Progenitor cell of endocrine pancreas (in vitro differentiated cells): ENCODE measurements at places on chromosomes 3 and 15.

DNA sequence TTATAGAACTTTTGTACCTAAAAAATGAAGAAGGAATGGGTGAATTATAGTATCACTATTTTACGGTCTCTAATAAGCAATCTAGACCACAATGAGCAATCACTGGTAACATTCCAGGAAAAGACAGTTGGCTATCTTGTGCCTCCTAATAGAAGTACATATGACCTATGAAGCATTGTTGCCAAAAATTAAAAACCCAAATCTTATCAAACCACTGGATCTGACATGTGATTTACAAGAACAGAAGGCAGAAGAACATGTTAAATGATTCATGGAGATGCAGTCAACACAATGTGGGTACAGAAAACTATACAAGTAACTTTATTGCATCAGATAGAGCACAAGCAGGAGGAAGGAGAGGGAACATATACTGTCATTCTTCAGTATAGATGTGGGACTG lies 14.5 kb upstream of the HYKK start:
- DNase-seq: no peak

DNA sequence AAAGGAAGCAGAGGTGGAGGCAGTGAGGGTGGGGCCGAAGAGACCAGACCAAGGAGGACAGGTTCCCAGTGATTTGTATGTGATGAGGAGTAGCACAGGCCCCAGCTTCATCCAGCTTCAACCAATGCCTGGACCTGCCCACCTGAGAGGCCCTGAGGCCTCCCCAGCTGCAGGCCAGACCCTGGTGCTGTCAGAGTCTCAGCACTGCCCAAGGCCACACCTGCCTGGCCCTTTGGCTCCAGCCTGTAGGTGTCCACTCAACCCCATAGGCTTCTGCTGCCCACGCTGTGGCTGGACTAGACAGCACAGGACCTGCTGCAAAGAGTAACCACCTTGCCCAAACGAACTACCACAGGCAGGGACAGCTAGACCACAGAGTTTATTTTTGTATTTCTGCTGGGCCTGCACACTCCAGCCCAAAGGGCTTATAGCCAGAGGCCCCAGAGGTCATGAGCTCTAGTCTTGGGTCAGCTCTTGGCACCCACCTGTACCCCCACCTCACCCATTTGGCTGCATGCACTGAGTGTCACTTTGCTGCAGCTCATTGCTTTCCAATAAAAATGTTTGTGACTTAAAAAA lies 81.9 kb upstream of the CDV3 start:
- no peak for DNase-seq

DNA sequence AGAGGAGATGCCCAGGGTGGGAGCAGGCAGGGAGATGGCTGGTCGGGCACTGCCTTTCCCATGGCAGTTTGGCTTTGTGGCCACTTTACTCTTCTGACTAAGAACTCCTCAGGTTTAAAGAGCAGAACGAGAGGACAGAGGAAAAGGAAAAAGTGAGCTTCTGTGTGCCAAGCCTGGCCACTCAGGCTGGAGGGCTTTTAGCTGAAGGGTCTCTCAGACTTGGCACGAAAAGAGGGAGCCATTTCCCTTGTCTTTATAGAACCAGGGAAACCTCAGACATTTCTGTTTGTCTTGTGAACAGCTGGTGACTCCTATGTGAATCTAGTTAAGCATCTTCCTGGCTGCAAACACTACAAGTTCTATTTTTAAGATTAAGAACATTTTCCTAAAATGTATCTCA lies 23.3 kb upstream of the PSMD6 start:
- DNase-seq: no peak

GRCh38 chr3:150764967-150765366 lies 2.0 kb upstream of the SIAH2 start:
- no peak for DNase-seq

- no peak for DNase-seq
Measured at GRCh38 chr15:88542342-88542733, 4.1 kb downstream of the DET1 start.

GRCh38 chr15:33344111-33344510 lies 33.3 kb downstream of the RYR3 start:
- DNase-seq: no peak

DNA sequence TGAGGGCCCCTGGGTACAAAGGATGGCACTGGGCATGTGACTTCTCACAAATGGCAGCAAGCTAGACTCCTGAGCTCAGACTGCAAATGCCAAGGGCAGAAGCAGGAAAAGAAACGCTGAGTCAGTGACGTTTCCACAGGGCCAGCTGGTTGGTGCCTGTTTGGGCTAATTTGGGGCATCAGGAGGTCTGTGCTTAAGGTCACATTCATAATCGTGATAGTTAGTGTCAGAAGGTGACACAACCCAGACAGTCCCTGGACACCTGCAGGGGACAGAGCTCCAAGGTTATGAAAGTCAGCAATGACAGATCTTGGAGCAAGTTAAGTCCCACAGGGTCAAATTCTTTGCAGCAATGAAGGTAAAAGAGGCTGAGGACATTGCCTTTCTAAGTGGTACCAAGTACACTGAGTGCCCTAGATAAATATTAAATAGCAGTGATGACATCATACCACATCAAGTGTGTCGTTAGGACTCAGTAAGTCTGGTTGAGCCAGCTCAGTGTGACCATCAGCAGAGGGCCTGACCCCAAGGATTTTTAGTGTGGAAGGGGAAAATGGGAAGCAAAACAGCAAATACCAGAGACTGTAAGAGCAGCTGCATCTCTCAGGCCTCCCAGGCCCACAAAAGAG lies 556.9 kb upstream of the CFAP20DC start:
- DNase-seq: no peak

DNA sequence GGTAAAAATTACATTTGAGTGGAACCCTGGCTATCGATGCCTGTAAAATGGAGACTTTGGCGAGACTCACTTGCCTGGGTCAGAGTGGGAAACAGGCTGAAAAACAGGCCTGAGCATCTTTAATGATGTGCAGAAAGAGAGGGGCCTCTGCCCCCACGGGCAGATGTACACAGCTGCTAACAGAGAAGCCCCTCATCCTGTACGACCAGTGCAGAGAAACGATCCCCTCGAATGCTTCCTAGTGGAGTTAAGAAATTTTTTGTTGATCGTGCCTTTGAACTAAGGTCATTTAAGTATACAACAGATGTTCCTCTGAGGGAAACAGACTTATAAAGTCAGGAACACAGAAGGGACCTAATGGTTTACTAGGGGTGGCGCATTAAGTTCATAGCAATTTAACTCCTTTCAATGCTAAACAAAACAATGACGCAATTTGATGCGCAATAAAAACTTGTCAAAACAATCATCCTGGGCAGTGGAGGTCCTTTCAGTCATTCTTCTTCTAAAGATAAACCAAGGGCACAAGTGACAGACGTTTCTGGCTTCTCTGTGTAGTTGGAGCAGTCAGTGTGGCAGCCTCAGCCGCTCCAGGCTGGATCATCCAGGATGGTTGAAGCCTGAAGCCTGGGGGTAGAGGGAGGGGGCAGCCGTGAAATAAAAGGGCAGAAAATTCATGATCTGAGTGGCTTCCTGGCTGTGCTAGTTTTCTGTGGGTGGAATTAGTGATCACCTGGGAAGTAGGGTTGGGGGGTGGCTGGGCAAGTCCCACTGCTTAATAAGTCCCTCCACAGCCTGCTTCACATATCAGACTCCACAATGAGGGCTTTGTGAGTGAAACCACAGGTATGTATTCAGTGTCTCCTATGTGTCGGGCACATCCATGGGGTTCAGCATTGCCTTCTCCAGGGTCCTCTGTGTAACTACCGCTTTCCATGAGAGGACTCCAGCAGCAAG lies 50.8 kb upstream of the MRPS22 start:
- no peak for DNase-seq

DNA sequence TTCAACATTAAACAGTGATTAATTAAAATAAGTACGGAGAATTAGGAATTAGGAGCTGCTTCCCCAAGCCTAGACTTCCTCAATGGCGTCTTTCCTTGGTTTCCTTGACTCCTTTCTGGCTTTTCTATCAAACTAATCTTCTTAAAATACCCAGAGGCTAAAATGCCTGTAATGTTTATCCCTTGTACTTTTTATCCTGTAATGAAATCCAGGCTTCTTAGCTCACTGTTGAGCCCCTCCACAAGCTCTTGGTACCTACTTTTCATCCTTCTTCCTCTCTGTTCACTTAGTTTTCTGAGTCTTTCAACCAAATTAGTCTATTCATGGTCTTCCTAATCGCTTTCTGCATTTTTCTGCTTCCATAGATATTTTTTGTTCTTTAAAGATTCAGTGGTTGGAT lies 6.9 kb upstream of the UBE2E1 start:
- no peak for DNase-seq

DNA sequence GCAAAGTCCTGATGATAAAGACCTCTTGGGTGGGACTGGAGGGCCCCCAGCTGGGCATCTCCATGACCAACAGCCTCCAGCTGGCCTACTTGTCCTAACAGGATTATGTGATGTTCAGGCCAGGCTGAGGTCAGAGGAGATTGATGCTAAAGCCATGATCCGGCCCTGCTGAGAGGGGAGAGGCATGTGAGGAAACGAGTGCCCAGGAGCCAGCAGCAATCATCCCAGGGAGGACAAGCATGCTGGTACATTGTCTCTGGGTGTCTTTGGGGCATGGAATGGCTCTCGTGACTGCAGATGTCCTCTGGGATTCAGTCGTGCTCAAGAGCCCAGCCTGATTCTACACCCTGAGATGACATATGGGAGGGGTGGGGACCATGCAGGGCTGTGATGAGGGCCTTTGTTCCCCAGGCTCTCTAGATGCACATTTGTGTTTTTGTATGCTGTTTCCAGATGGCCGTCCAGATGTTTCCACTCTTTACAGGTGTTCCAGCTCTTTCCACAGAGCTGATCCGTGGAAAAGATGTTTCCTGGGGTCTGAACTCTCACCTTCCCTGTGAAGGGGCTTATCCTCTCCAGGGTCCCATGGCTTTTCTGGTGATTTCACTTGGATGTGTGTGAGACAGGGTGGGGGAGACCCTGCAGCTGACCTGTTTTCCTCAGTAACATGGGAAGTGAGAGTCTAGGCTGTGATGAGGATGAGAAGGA lies 20.2 kb downstream of the SLC24A1 start:
- no peak for DNase-seq

- no peak for DNase-seq
Measured at GRCh38 chr3:116285781-116286421, 159.4 kb downstream of the LSAMP start.

DNA sequence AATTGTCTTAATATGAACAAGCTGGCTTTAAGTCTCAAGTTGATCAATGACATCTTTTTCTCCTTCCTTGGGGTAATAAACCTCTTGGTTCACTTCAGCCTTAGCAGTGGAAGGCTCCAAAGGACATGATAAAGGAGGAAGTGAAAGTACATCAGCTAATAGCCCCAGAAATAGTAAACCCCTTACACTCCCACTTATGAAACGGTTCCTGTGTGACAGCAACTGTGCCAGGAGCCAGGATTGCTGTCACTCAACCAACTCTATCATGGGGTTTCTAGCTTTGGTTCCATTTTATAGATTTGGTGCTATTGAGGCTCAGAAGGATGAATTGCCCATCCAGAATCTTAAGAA lies 216.7 kb downstream of the ABHD5 start:
- DNase-seq: no peak

DNA sequence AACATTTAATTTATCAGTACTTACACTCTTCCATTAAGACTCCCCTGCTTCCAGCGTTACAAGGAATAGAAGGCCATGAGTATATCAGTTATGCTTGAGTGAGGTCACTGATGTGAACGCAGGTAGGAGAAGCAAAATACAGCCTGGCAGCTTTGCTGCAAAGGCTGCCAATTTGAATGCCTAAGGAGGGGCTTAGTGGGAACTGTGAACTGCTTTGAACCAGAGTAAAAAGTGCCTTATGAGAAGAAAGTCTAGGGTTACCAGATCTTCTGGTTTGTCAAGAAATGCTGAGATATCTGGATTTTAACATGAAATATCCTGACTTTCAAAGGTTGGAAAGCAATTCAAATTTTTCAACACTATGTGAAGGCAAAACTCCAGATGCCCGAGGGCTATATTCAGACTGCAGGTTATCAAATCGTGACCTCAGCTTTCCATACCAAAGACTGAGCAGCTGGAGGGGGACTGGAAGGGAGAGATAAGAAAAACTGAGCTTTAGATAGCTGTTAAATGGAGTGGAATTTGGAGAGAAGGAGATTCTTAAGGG lies 446.3 kb upstream of the NECTIN3 start:
- no peak for DNase-seq

GRCh38 chr3:10833855-10834414 lies 17.9 kb downstream of the SLC6A11 start:
- no peak for DNase-seq

DNA sequence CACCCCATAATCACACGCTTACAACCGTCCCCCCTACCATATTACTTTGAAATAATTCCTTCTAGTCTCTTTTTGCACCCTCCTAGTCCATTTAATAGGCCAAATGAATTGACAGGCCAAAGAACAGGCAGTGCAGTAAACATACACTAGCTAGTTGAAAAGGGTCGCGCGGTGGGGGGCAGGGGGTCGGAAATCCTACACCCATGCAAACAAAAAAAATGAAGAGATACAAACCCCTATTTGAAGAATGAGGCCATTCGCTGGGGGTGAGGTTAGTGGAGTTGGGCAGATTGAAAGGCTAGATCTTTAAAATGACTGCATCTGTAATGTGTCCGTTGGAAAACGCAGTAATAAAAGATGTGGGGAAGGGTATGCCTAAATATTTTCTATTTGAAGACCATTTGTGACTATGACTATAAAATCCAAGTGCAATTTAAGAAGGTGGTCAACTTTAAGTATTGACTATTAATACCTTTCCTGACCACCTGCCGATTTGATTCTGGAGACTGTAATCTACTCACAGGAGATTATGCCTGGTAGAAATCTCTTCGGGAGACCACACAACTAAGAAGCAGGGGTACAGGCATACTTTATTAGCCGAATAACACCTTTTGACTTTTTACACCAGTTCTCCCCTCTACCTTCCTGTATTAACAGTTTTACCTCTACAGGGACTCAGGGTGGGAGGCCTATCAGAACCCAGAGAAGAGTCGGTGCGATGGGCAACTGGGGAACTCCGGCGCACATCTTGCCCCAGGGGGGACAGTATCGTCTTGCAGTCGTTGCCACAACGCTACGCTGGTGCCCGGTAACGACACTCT lies 762 bp upstream of the ARL6 start:
- no peak for DNase-seq

GRCh38 chr3:65995030-65995429 lies 43.7 kb downstream of the MAGI1 start:
- no peak for DNase-seq
